ENCODE measurements at places on chromosomes 12 and 14.

GRCh38 chr12:107399046-107399445, 286.6 kb upstream of the PWP1 start:
- no peak for DNase-seq

GRCh38 chr14:100880271-100881101, 23.0 kb downstream of the RTL1 start:
- no peak for DNase-seq

GRCh38 chr14:98244966-98245569, 1026.9 kb downstream of the BCL11B start:
- no peak for DNase-seq

- DNase-seq, result no peak
Observed at GRCh38 chr12:51508285-51508684, 82.7 kb upstream of the SCN8A start.

- DNase-seq, result no peak
Observed at GRCh38 chr12:130083002-130083401, 79.3 kb upstream of the FZD10 start.

DNA sequence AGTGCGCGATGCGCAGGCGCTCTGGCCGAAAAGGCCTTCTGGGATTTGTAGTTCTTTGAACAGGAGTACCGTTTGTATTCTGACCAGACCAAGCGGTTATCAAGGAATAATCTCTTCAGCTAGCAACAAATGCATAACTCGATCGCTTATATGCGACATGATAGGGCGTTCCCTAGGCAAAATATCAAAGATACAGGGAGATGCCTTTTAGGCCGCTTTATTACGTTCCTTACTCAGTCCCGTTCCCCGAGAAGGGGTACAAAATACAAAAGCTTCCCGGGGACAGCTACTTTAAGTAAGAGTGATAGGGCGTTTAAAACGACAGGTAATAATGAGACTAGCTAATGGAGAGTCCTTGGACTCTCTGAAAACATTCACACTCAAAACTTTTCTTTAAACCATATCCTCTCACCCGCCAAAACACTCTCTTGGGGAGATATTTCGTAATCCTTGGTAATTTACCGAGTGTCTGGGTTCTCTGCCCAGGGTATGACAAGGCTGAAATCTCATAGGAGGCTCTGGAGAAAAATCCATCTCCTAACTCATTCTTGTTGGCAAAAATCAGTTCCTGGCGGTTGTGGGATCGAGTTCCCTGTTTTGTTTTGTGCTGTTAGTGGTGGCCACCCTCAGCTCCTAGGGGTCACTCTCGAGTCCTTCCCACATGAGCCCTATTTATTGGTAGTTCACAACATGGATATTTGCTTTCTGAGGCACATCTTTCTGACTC, 412 bp upstream of the SNW1 start:
- peak; percentile 40 for DNase-seq

- DNase-seq, result no peak
Observed at GRCh38 chr12:43893670-43894069, 57.8 kb downstream of the TMEM117 start.

Measured in uterus (tissue), 4 donors.